ENCODE measurements at places on chromosomes 11 and 22.

DNA sequence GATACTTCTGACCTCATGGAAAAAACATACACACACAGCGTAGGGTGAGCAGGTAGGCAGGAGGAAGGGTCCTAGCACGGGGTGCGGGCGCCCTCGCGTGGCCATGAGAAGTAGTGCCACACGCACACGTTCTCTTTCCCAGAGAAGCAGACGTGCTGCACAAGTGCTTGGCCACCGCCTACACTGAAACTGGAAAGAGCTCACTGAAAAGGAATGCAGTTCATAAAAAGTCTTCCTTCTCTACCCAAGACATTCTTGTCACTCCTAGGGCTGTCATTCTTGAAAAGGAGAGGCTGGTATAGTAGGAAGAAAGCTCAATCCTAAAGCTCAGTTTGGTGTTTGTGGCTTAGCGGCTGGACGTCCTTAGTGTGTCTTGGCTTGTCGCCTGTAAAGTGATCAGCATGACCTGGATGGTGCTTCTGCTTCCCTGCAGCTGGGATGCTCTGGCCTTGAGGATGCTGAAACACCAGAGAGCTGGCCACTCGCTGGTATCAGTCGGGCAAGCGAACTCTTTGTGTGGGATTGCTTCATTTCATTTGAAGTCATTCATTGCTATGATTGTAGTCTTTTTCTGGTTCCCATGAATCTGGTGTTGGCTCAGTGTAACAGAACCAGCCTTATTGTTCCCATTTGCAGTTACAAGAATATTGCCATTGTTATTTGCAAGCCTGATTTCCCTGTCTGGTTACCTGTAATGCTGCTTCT is 303.8 kb downstream of the NTM start:
- peak; percentile 88 for DNase-seq

DNA sequence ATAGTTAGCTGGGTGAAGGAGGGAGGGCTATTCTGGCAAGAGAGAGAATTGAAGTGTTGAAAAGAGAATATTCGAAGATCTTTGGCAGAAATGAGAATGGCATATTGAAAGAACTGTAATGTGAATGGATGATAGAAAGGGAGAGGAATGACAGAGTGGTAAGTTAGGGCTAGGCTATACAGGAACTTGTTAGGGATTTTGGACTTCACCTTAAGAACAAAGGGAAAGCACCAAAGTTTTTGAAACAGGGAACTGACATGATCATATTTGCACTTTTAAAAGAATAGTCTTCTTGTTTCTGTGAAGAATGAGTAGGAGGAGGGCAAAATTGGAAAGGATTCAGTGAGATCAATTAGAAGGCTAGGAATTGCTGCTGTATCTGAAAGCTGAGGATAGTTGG is 119.3 kb downstream of the METTL15 start:
- no peak for DNase-seq

DNA sequence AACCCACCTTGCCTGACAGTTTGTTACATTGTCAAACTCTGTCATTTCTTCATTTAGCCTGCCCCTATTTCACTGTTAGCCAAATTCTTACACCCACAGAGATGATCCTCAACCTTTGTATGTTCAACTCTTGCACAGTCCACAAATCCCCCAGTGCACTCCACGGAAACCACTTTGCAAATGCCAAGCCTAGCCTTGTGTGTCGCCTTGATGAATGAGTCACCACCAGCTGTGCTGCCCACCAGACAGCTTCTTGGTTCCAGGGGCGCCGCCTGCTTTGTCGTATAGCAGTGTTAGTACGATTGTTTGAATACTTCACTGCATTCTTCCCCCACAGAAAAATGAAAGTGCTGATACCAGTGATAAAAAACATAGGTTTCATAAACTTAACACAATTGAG is 686.3 kb downstream of the NTM start:
- peak; percentile 43 for DNase-seq

DNA sequence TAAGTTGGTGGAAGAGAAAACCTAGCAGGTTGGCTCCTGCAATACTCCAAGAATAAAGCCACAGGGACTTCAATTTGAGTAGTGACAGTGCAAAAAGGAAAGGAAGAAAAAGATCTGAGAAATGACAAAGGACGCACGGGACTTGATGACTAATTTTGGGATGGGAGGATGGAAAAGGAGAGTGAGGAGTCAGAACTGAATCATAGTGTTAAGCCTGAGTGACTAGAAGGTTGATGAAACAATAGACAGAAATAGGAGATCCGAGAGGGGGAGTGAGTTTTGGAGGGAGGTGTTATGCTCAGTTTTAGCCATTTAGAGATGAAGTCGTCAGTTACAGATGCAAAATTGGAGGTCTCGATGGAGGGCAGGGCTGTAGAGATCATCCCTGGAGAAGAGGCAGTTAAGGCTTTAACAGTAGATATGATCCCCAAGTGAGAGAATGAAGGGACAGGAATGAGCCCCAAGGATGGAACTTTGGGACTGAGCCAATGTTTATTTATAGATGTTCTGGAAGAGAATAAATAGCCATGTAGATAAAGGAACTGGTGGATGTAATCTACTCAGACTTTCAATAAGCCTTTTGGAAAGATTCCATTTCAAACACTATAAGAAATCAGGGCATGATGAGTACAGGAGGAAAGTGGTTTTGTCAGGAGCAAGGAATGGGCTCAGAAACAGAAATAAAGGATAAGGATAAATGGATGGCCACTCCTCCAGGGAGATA is 108.9 kb upstream of the NCAM1 start:
- no peak for DNase-seq

GRCh38 chr11:80104191-80104590 is 663.4 kb upstream of the TENM4 start:
- no peak for DNase-seq

DNA sequence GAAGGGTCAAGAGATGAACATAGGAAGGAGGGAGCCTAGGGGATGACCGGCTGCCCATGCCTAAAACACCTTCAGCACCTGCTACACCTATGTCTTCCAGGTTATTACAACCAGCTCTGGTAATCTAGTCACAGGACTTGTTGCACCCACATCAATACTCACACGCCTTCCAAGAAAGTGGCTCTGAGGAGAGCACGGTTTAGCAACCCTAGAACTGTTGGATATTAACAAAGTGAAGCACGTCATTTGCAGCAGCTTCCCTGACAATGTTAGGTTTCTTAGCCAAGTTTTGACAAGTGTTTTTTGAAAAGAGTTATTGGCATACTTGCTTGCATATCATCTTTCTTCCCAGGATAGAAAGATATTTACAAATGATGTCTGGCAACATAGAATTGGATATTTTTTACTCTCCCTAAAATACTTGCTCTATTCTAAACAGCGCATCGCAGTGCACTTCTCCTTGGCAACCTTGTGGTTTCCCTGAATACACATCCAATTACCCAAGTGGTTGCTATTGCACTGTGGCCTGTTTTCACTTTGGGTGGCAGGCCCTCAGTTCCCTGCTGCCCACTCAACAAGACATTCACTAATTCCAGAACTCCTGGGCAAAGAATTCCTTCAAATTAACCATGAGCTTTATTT is 94.3 kb upstream of the ARHGAP42 start:
- no peak for DNase-seq

GRCh38 chr22:20186183-20186870 is 35.5 kb upstream of the CCDC188 start:
- no peak for DNase-seq

- DNase-seq: no peak
Measured at GRCh38 chr11:105968021-105968697, 53.9 kb downstream of the MSANTD4 start.

GRCh38 chr11:83425137-83425466 is 138.9 kb upstream of the CCDC90B start:
- DNase-seq: no peak

GRCh38 chr11:75346912-75347647 is 4.4 kb downstream of the ARRB1 start:
- DNase-seq: peak; percentile 91

DNA sequence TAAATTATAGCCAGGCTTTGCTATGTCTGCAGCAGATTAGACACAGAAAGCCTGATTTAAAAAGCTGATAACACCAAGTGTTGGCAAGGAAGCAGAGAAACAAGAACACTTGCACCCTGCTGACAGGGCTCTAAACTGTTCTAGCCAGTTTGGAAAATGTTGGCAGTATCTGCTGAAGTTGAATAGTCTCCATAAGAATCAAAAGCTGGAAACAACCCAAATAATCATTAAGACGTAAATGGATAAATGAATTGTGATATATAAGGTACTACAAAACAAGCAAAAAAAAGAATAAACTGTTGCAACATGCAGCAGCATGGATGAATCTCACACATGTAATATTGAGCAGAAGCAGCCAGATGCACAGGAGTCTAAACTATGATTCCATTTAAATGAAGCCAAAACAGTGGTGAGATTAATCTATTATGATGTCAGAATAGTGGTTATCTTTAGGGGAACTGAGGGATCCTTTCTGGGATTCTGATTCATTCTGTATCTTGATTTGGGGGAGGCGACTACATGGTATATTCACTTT is 40.4 kb upstream of the ADORA2A start:
- DNase-seq: no peak

GRCh38 chr11:19628018-19628417 is 84.6 kb upstream of the NAV2 start:
- DNase-seq: peak; percentile 90

GRCh38 chr11:124740277-124740882 is 638 bp downstream of the NRGN start:
- peak; percentile 69 for DNase-seq

- no peak for DNase-seq
Measured at GRCh38 chr22:41777749-41778425, 22.6 kb upstream of the CCDC134 start.

- DNase-seq: no peak
Measured at GRCh38 chr11:17351172-17351509, 459 bp upstream of the NCR3LG1 start.

GRCh38 chr11:119093942-119094815 is 7.5 kb downstream of the DPAGT1 start:
- DNase-seq: peak; percentile 42

GRCh38 chr11:6268820-6269219 is 9.2 kb downstream of the CCKBR start:
- DNase-seq: no peak

DNA sequence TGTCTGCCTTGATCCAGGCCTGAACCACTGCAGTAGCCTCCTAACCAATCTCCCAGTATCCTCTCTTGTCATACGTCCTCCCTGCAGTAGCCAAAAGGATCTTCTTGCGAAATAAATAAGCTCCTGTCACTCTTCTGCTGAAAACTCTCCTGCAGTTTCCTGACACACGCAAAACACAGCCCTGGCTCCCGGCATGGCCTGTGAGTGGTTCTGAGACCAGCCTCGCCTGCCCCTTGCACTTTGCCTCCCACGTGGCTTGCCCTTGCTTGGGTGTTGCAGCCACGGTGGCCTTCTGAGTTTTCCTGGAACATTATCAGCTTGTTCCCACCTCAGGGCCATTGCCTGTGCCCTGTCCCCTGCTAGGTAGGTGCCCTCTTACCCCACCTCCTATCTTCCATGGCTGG is 7.2 kb downstream of the ZC3H7B start:
- no peak for DNase-seq

- no peak for DNase-seq
Measured at GRCh38 chr11:94417386-94417987, 16.3 kb upstream of the GPR83 start.

DNA sequence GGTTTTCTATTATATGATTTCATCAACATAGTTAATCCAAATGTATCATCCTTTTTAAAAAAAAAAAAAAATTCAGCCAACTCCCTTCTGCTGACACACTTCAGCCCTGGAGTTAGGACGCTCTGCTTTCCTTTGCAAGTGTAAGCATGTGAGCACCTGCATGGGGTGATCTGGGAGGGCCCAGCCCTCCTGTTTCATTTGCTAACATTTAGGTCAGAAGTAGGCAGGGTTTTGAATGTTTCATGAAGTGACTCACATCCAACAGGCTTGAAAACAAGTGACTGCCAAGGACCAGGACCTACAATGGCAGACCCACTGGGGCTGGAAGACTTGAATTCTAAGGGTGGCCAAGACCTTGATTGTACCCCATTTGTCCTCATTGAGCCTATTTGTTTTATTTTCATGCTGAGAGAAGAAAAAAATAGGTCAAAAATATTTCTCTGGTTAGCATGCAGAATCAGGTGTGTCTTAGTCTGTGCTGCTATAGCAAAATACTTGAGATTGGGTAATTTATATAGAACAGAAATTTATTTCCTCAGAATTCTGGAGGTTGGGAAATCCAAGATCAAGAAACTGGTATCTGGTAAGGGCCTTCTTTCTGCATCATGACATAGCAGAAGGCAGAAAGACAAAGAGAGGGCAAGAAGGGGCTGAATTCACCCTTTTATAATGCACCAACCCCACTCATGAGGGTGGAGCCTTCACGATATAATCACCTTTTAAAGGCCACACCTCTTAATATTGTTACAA is 137.6 kb downstream of the CD44 start:
- DNase-seq: no peak

GRCh38 chr11:116895048-116895757 is 57.8 kb upstream of the APOA1 start:
- no peak for DNase-seq

- DNase-seq: no peak
Measured at GRCh38 chr11:16632295-16633200, 105.9 kb upstream of the C11orf58 start.

DNA sequence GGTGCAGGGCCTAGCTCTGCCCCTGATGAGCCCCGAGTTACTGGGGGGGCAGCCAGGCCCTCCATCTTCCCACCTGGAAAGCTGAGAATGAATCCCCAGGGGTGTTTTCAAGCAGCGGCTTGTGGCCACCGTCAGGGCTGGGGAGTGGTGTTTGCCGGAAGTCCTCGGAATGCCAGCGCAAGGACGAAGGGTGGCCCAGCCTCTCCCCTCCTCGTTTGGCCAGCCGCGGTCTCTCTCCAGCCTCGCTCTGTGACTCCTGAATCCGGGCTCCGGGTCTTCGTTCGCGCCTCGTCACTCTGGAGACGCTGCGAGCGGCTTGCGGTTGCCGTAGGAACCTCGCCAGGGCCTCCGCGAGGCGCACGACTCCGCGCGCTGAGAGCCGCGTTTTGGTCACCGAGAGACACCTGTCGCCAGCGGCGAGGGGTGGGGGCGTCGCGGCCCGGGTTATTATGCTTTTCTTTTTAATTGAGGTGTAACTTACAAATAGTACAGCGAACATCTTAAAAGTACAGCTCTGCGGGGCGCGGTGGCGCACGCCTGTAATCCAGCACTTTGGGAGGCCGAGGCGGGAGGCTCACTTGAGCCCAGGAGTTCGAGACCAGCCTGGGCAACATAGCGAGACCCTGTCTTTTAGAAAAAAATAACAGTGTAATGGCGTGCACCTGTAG is 6.3 kb upstream of the KDELR3 start:
- DNase-seq: peak; percentile 97

All from kidney (tissue), 22 donors.